ENCODE measurements at places on chromosomes 3 and 15.

DNA sequence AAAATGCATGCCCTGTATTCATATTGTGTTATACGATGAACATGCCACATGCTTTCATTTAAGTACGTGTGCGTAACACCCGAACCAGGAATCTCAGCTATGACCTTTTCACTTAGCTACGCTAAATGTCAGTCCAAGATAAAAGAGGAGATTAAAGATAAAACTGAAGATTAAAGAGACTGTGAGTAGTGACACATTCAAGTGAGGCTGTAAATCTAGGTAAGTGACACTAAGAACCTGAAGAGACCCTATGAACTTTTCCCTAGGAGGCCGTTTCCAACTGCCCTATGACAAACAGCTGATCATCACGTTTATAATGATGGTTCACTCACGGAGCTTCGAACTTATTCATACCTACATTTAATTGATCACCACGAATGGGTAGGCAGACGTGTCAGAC lies 32.2 kb downstream of the TFRC start:
- H3K36me3 ChIP-seq: peaks cover 3% of the 10 kb centered on the region
- H3K27me3 ChIP-seq: no peaks in the 10 kb centered on the region
- H3K27ac ChIP-seq: peak overlapping the region; percentile 61
- H3K4me1 ChIP-seq: no peaks in the 10 kb centered on the region

DNA sequence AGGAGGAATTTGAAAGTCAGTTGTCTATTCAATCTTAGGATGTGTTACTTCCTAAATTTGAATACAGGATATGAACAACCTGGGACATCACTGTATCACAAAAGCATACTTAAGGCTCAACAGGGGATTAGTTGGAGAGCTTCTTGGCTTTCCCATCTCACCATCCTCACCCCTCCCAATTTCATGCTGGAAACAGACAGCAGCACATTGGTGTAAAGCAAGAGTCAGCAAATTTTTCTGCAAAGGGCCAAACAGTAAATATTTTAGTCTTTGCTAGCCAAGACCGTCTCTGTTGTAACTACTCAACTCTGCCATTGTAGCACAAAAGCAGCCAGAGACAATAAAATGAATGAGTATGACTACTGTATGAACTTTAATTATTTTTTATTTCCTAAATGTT lies 94.9 kb downstream of the ERC2 start:
- no peaks in the 10 kb centered on the region for H3K36me3 ChIP-seq
- no peak overlapping the region for H3K27ac ChIP-seq
- H3K4me1 ChIP-seq: no peaks in the 10 kb centered on the region
- no peak for DNase-seq
- no peak overlapping the region for H3K4me3 ChIP-seq

GRCh38 chr3:15611018-15611417 lies 9.5 kb downstream of the BTD start:
- H3K27me3 ChIP-seq: no peaks in the 10 kb centered on the region
- H3K4me3 ChIP-seq: no peak overlapping the region
- H3K36me3 ChIP-seq: peaks cover 20% of the 10 kb centered on the region
- H3K27ac ChIP-seq: no peak overlapping the region
- DNase-seq: no peak
- H3K4me1 ChIP-seq: peaks cover 6% of the 10 kb centered on the region

GRCh38 chr3:85090495-85090894 lies 131.7 kb downstream of the CADM2 start:
- H3K4me1 ChIP-seq: no peaks in the 10 kb centered on the region
- H3K4me3 ChIP-seq: no peak overlapping the region
- H3K27ac ChIP-seq: no peak overlapping the region
- no peak for DNase-seq
- H3K36me3 ChIP-seq: no peaks in the 10 kb centered on the region
- H3K27me3 ChIP-seq: no peaks in the 10 kb centered on the region

DNA sequence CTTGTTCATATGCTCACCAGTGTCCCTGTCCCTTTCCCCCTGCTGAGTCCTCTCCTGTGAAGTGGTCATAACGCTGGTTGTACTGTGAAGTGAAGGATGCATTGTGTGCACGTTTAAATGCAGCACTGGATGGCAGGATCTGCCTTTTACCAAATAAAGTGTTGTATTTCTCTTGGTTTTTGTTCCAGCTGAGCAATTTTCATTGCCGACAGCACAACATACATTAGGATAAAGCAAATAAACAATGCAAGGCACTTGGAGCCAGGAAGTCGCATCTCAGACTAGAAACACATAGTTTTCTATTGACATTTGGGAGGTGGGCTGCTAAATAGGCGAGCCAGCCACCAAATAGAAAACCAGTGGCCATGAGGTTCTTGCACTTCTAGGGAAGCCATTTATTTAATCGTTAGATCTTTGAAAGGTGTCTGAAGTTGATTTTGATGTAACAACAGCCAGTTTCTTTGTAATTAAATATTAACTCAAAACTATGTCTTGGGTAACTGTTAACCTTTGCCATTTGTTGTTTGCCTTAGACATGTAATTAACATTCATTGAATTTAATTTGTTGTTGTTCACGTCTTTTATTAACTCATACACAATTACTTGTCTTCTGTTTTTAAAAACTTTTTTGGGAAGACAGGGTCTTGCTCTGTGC lies 185.3 kb downstream of the FNDC3B start:
- H3K4me3 ChIP-seq: no peak overlapping the region
- H3K4me1 ChIP-seq: peaks cover 6% of the 10 kb centered on the region
- DNase-seq: no peak
- H3K27ac ChIP-seq: no peak overlapping the region
- no peaks in the 10 kb centered on the region for H3K27me3 ChIP-seq
- H3K36me3 ChIP-seq: peaks cover 29% of the 10 kb centered on the region

GRCh38 chr3:53114011-53114400 lies 16.2 kb downstream of the RFT1 start:
- H3K36me3 ChIP-seq: no peaks in the 10 kb centered on the region
- H3K4me1 ChIP-seq: peaks cover 13% of the 10 kb centered on the region
- H3K27me3 ChIP-seq: no peaks in the 10 kb centered on the region
- H3K4me3 ChIP-seq: no peak overlapping the region

DNA sequence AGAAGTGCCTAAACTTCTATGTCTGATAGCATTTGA lies at the start of gene TP63:
Gene TP63, plus strand, starts transcription at position 17 of the 36 bp plus-strand sequence. CDS start 127 bp downstream, outside the sequence.
- peaks cover 20% of the 10 kb centered on the region for H3K4me1 ChIP-seq
- no peak for DNase-seq
- no peaks in the 10 kb centered on the region for H3K27me3 ChIP-seq
- H3K27ac ChIP-seq: no peak within 1 kb of the TSS
- no peak within 1 kb of the TSS for H3K4me3 ChIP-seq

GRCh38 chr3:22122567-22122966 lies 371.6 kb upstream of the ZNF385D start:
- no peak overlapping the region for H3K4me3 ChIP-seq
- H3K27ac ChIP-seq: no peak overlapping the region
- no peaks in the 10 kb centered on the region for H3K36me3 ChIP-seq
- H3K4me1 ChIP-seq: no peaks in the 10 kb centered on the region
- no peaks in the 10 kb centered on the region for H3K27me3 ChIP-seq

GRCh38 chr3:4684976-4685375 lies 191.8 kb downstream of the ITPR1 start:
- H3K36me3 ChIP-seq: peaks cover 94% of the 10 kb centered on the region
- no peaks in the 10 kb centered on the region for H3K27me3 ChIP-seq
- H3K4me3 ChIP-seq: no peak overlapping the region
- DNase-seq: no peak
- peaks cover 2% of the 10 kb centered on the region for H3K4me1 ChIP-seq

GRCh38 chr3:39021465-39022285 lies 30.1 kb downstream of the SCN11A start:
- H3K27me3 ChIP-seq: peaks cover 24% of the 10 kb centered on the region
- H3K4me1 ChIP-seq: no peaks in the 10 kb centered on the region
- no peak overlapping the region for H3K27ac ChIP-seq

DNA sequence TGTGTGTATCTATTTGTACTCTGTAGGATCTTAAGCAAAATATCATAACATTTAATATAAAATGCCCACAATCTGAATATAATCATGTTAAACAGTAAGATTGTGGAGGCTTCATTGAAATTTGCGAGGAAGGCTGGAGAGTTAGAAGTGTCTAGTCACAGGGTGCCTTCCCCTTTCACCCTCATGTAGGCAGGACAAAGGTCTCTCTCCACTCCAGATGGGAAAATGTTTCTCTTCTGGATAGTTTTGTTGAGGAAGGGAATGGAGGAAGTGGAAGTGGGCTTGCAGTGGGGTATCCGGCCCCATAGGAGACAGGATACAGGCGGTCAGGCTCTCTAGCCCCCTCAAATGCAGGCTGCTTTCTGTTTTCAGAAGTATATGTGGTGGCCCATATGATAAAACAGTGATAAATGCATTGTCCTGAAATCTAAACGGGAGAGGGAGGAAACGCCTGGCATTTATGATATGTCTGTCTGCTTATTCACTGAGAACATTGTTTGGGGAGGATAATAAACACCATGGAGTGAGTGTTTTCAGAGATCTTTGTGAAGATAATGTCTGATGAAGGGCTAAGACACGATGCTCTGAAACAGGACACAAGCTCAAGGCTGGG lies 13.3 kb upstream of the MYZAP start:
- no peak for DNase-seq
- peaks cover 25% of the 10 kb centered on the region for H3K27me3 ChIP-seq
- no peak overlapping the region for H3K27ac ChIP-seq
- peaks cover 7% of the 10 kb centered on the region for H3K36me3 ChIP-seq

DNA sequence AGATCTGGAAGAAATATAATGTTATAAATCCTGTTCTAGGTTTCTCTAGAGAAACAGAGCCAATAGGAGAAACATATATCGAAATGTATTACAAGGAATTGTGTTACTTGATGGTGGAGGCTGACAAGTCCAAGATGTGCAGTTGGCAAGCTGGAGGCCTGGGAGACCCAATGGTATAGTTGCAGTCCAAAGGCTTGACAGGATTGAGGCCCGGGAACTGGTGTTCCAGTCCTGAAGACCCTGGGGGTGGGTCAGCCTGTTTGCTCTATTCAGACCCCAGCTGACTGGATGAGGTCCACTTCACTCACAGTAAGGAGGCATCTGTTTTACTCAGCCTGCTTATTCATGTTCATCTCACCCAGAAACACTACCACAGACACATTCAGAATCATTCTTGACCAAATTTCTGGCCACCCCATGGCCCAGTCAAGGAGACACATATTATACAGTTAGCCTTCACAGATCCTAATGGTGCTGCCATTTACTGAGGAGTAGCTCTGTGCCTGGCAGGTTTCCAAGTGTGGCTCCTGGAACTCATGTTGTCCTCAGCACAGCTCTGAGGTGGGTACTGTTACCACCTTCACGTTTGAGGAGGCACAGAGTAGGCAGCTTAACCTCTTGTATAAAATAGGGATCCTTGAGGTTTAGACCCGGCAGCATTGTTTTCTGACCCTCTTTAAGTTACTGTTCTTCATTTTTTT lies 3.7 kb downstream of the TRAK1 start:
- no peak overlapping the region for H3K4me3 ChIP-seq
- H3K27me3 ChIP-seq: no peaks in the 10 kb centered on the region
- H3K36me3 ChIP-seq: peaks cover 27% of the 10 kb centered on the region
- H3K4me1 ChIP-seq: peaks cover 32% of the 10 kb centered on the region
- DNase-seq: no peak
- H3K27ac ChIP-seq: no peak overlapping the region

DNA sequence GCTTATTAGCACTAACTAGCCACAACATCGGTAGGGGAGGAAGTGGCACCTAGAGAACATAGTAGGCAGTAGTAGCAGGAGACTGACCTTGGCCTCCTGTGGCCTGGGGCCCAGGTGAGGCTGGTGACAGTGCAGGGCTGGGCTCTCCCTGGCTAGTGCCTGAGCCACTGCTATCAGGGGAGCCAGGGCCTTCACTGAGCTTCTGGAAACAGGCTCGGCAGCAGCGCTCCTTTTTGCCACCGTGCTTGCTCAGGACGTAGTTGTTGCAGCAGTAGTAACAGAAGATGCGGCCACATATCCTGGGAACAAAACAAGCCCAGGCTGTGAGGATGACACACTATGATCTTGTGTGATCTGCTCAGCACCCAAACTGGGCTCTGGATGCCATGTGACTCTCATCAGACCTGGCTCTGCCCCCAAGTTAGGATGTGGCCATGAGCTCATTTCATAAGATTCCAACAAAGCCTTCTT lies 15.1 kb downstream of the CXCR6 start:
- no peak for DNase-seq
- H3K27ac ChIP-seq: peak overlapping the region; percentile 35
- no peaks in the 10 kb centered on the region for H3K27me3 ChIP-seq
- peaks cover 12% of the 10 kb centered on the region for H3K4me1 ChIP-seq
- peaks cover 70% of the 10 kb centered on the region for H3K36me3 ChIP-seq

- no peak for DNase-seq
- H3K27me3 ChIP-seq: no peaks in the 10 kb centered on the region
- peaks cover 2% of the 10 kb centered on the region for H3K36me3 ChIP-seq
- no peak overlapping the region for H3K4me3 ChIP-seq
- H3K27ac ChIP-seq: no peak overlapping the region
- H3K4me1 ChIP-seq: peaks cover 6% of the 10 kb centered on the region
Observed at GRCh38 chr3:16257309-16257708, 7.4 kb downstream of the DPH3 start.

- peaks cover 24% of the 10 kb centered on the region for H3K4me1 ChIP-seq
- DNase-seq: no peak
- no peaks in the 10 kb centered on the region for H3K27me3 ChIP-seq
- peak overlapping the region; percentile 79 for H3K27ac ChIP-seq
Observed at GRCh38 chr15:40909662-40910630, 15.7 kb downstream of the VPS18 start.

DNA sequence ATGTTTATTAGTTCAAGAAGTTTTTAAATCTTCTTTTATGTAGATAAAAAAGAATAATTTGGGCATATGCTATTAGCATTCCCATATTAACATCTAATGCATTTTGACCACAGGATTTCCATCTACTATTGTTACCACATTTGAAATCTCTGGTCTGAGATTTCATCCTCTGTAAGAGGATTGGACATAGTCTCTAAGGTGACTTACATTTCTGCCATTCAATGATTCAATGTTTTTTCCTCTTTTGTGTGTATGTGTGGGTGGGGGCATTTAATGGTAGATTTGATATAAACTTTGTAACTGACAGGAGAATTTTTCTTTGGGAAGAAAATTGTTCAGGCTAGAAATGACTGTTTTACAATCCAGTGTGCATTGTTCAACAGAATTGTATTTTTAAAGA lies 307.3 kb upstream of the RBMS3 start:
- H3K4me1 ChIP-seq: no peaks in the 10 kb centered on the region
- no peak for DNase-seq
- H3K27me3 ChIP-seq: no peaks in the 10 kb centered on the region
- no peak overlapping the region for H3K27ac ChIP-seq
- no peak overlapping the region for H3K4me3 ChIP-seq
- H3K36me3 ChIP-seq: no peaks in the 10 kb centered on the region

DNA sequence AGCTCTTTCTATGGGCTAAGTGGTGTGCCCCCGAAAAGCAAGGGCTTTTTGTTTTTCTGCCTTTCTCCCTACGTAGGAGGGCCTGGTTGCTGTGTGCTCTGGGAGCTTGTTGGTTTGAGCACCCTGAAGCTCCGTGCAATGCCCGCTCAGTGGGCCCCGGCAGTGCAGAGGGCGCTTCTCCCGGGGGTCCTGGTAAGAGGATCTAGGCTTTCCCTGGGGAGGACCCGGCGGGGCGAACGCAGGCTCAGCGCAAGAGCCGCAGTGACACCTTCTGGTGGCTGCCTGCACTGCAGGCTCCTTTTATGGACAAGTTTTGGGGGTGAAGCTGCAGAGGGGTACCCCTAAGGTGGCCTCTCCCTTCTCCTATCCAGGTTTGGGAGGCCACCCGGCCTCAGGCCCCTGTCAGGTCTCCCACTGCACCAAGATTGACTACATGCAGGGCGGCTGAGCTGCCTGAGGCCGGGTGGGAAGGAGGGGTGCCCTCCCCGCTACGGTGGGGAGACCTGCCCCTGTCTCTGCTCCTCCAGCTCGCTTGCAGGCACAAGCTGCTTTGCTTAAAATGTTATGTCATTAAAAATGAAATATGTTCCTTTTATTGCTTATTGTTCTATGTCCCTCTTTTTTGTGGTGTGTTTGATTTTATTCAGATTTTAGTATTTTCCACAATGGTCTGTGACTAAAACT lies 387.9 kb downstream of the GABRG3 start:
- no peak for DNase-seq
- no peaks in the 10 kb centered on the region for H3K4me1 ChIP-seq
- H3K27ac ChIP-seq: no peak overlapping the region
- peaks cover 3% of the 10 kb centered on the region for H3K27me3 ChIP-seq
- H3K36me3 ChIP-seq: no peaks in the 10 kb centered on the region

All from naive thymus-derived CD8-positive, alpha-beta T cell (primary cell).